ENCODE measurements at places on chromosomes 6 and 20. TPM values are rescaled to one million over a fixed set of nuclear protein-coding genes. Genes with fewer than 3 reads are reported as not detected.

DNA sequence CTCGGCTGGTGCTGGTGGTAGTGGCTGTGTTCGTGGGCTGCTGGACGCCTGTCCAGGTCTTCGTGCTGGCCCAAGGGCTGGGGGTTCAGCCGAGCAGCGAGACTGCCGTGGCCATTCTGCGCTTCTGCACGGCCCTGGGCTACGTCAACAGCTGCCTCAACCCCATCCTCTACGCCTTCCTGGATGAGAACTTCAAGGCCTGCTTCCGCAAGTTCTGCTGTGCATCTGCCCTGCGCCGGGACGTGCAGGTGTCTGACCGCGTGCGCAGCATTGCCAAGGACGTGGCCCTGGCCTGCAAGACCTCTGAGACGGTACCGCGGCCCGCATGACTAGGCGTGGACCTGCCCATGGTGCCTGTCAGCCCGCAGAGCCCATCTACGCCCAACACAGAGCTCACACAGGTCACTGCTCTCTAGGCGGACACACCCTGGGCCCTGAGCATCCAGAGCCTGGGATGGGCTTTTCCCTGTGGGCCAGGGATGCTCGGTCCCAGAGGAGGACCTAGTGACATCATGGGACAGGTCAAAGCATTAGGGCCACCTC lies 8.8 kb downstream of the NPBWR2 start:
- DNase-seq: no peak

GRCh38 chr20:58981628-58982364 lies 740 bp downstream of the NELFCD start:
- DNase-seq: peak; percentile 24

The PNPLA1 gene
- not detected for total RNA-seq

The NNAT gene
- total RNA-seq: 17.5 TPM

GRCh38 chr6:37056439-37057127 lies 51.1 kb downstream of the FGD2 start:
- no peak for DNase-seq
